Naive thymus-derived CD4-positive, alpha-beta T cell (primary cell): ENCODE measurements at places on chromosomes 6 and 20.

DNA sequence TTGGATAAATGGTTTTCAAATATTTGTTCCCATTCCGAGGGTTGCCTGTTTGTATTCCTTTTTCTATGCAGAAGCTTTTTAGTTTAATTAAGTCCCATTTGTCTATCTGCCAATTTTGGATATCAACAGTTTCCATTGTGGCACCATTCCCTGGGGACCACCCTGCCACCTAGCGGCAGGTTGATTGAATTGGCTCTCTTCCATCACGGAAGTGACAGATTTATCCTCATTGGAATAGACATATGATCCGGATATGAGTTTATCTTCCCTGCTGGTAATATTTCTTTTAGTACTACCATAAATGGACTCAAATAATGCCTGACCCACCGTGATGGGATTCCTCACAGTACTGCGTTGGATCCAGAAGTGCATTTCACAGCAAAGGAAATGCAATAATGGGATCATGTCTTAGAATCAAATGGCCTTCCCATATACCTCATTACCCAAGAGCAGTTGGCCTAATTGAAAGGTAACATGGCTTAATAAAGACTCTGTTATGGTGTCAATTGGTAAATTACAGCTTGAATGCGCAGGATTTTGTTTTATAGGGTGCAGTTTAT is 327.0 kb downstream of the BMP2 start:
- DNase-seq, result no peak

- no peak for DNase-seq
Measured at GRCh38 chr6:142712231-142712630, 232.7 kb downstream of the HIVEP2 start.

GRCh38 chr20:15895560-15896084 is 677.6 kb downstream of the KIF16B start:
- no peak for DNase-seq

DNA sequence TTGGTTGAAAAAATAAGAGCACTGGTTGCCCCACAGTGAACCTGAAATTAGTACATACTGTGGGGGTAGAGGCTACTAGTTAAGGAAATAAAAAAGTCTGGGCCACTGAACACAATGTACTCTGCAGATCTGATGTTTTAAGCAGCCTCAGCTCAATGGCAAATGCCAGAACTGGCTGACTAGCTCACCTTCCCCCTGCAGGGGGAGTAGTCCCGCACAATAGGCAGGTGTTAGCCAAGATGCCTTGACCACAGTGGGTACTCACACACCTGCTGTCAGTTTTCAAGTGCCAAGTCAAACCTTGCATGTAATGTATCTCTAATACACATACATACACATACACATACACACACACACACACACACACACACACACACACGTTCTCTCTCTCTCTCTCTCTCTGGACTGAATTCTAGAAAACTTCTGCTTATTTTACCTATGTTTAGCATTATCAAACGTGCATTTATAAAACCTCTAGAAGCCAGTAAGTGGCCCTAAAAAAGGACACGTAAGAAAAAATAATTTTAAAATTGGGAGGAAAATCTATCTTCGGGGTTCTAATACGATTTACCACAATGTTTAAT is 36.1 kb downstream of the GMDS start:
- DNase-seq, result peak; percentile 35

DNA sequence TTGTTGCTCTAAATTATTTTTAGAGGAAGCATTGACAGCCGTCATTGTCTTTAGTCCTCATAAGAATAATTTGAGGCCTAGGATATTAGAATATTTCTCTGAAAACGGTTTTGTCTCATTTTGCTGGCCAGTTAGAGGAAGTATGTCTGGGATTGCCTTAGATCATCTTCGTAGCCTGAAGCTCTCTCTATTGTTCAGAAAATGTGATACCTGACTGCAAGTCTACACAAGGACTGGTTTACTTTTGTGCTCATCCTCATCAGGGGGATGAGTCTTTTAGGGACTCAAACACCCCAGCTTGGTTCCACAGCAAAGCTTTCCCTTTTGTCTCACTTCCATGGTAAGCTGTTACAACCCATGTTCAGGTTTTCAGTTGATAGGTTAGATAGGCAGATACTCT is 141.8 kb downstream of the FARS2 start:
- no peak for DNase-seq

- no peak for DNase-seq
Measured at GRCh38 chr20:37892001-37892400, 10.9 kb upstream of the VSTM2L start.
